ENCODE measurements at places on chromosomes 3 and 15. TPM values are rescaled to one million over a fixed set of nuclear protein-coding genes. Genes with fewer than 3 reads are reported as not detected.

DNA sequence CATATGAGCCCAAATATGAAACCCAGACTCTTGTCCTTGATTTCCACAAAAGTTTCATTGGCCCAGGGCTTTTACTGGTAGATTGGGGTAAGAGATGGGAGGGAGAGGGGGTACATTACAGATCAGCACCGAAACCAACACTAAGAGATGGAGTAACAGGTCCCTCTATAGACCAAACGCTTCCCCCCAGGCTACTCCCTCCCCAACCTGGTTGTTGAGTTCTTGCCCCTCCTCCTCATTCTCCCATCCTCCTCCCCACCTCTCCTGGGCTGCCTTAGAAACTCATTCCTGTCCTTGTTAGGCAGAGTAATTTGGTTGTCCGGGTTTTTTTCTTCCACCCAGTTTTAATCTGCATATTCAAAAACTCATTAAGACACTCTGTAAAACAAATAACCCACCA is 74.1 kb downstream of the MESD start:
- DNase-seq, result peak; percentile 66
- no peak overlapping the region for H3K4me3 ChIP-seq

DNA sequence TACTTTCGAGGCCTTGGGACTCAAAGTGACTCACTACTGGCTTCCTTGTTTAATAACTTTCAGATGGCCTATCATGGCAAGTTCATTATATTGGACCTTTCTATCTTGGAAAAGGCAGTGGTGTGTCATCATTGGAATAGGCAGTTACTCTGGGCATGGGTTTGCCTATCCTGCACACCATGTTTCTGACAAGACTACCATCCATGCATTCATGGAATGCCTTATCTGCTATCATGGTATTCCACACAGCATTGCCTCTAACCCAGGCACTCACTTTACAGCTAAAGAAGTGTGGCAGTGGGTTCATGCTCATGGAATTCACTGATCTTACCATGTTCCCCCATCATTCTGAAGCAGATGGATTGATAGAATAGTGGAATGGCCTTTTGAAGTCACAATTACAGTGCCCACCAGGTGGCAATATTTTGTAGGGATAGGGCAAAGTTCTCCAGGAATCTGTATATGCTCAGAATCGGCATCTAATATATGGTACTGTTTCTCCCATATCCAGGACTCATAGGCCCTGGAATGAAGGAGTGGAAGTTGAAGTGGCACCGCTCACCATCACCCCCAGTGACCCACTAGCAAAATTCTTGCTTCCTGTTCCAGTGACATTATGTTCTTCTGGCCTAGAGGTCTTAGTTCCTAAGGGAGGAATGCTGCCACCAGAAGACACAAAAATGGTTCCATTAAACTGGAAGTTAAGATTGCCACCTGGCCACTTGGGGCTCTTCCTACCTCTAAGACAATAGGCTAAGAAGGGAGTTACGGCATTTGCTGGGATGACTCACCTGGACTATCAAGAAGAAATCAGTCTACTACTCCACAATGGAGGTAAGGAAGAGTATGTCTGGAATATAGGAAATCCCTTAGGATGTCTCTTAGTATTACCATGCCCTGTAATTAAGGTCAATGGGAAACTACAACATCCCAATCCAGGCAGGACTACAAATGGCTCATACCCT is 1161.4 kb downstream of the SI start:
- H3K36me3 ChIP-seq, result peaks cover 34% of the 10 kb centered on the region
- H3K4me1 ChIP-seq, result peaks cover 12% of the 10 kb centered on the region
- no peak overlapping the region for H3K27ac ChIP-seq
- H3K4me3 ChIP-seq, result no peak overlapping the region

DNA sequence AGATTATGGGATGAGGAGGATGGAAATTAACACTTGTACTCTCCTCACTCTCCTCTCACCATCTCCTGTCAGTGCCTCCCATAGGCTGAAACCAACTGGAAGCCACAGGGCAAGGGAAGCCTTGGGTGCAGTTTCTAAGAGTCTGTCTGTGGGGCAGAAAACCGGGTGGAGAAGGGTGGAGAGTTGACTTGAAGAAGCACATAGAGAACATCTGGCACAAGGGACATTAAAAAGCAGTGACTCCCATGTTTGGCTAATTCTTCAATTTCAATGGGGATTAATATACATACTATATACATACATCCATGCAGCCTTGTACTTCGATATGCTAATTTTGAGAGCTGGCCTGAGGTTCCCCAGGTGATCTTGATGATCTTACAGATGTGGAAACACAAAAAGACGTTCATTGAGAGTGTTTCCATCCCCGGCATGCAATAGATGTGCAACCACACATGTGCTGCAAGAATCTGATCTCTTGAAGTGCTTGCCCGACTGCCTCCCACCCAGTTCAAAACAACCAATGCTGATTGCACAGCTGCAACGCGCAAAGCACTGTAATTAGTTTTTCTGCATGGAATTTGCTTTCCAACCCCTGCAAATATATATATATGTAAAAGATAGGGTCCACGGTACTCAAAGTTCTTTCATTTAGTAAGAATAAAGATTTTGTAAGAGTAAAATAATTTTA is 121.9 kb upstream of the TMC3 start:
- no peaks in the 10 kb centered on the region for H3K27me3 ChIP-seq
- no peak for DNase-seq

Gene FRG2C
- 0.09 TPM for total RNA-seq

Gene AHSG
- 1.5 TPM for total RNA-seq
